ENCODE measurements at places on chromosomes 7 and 10.
A peak's percentile ranks its signal among the peaks of the same experiment; 100 is the strongest.

- no peak for DNase-seq
Observed at GRCh38 chr7:583410-584121, 63.9 kb upstream of the PDGFA start.

DNA sequence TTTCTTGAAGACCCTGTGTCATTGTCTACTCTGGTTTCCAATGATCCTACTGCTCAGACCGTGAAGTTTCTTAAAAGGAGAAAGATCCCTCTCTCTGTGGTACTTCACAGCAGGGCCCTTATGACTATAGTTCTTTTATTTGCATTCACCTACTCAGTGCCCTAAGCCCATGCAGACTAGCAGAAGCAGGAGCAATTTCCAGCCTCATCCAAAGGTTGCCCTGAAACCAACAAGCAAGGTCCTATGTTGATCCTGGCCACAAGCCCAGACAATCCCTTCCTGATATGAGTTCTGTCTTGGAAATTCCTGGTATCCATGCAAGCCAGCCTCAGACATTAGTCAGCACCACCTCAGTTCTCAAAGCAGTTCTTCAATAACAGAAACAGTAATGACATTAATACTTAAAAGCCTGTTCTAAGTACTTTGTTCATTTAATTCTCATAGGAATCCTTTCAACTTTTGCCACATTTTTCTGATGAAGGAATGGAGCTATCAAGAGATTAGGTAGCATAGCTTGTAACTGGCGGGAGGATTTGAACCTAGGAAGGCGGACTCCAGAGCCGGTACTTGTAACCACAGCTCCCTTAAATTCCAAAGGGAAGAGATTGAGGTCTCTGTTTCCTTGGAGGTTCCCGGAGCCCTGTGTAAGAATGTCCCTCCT, 58.1 kb upstream of the ST8SIA6 start:
- DNase-seq: no peak

GRCh38 chr10:97596101-97597082, 6.9 kb downstream of the C10orf62 start:
- DNase-seq: no peak

DNA sequence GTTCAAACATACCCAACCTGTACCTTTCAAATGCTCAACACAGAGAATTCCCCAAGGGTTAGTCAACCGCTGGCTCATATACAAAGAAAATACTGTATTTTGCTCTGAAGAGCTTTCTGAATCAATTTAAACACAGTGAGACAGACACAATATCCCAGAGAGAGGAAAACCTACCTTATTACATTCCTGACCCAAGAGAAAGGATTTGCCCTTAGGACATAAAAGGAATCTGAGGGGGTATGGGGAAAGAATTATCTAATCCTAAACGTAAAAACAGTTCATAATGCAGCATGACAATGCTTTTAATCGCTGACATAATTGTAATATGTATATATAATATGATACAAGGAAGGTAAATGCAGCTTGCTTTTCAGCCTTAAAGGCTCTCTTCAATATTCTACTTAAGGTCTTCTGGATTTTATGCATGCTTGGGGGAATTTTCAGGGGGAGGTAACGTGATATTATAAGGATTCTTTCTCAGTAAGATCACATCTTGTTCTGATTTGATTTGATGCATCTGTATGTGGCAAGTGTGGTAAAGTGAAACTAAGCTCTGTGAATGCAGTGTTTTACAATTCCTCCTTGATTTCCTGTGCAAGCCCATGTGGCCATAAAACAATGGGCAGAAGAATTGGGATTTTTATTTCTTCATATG, 240.5 kb downstream of the GLI3 start:
- no peak for DNase-seq

- DNase-seq: no peak
Observed at GRCh38 chr10:61486738-61487396, 33.7 kb upstream of the TMEM26 start.

GRCh38 chr10:74382663-74383062, 231.6 kb downstream of the ADK start:
- no peak for DNase-seq

DNA sequence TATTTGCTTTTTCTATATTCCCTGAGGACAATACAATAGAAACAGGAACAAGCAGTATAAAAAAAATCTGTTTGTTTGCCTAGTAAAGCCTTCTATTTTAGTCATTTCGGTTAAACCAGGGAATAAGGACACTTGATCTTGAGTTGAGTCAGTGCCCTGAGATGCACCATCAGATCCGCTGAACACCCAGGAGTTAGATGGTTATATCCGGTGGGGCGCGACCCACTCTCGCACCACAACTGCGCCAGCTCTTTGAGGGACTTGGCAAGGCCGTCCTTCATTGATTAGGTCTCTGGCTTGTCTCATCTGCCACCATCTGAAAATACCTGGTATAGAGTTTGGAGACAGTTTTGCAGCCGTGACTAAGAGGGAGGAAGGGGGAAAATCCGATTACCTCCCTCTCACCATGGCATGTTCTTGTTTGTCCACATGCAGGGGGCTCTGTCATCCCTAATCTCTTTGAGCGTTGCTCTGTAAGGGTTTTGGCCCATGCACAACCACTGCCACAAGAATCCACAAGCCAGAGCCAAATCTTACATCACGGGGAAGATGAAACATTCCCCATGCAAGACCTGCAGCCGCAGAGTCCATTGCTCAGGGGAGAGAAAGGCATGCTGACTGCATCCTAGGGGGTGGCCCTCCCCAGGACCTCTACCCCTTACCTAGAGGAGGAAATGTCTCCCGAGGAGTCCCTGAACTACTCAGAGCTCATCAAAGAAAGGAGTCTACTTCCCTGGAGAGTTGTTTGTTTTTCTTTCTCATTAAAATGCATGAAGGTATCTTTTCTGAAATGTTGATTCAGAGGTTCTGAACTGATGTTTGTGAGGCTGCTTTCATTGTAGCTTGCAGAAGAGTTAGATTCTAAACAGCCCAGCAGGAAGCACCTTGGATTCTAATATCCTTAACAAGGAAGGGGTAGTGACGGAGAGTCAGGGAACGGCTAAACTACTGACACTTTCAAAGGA, 101.6 kb upstream of the FAM171A1 start:
- DNase-seq: no peak

DNA sequence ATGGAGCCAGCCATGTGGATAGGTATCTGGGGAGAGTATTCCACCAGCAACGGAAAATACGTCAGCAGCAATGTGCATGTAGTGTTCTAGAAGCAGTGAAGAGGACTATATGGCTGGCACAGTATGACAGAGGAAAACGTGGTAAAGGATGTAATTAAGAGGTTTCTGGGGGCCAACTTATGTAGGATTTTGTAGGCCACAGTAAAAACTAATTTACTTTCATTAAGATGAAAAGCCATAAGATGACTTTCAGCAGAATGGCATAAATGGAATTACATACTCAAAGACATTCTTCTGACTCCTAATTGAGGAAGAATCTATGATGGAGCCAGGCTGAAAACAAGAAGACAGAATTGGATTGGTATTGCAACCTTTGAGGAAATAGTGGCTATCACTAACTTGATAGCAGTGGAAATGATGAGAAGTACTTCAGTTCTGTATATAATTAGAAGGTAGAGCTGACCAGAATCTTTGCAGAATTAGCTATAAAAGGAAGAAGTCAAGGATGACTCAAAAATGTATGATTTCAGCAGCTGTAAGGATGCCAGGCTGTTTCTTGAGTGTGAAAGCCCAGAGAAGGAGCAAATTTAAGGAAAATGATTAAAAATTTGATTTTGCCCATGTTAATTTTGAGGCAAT, 156.7 kb downstream of the MBL2 start:
- DNase-seq: no peak

- DNase-seq: no peak
Observed at GRCh38 chr7:132034748-132035416, 478.5 kb upstream of the PODXL start.

- DNase-seq: no peak
Observed at GRCh38 chr7:20964281-20964918, 177.7 kb upstream of the SP8 start.

DNA sequence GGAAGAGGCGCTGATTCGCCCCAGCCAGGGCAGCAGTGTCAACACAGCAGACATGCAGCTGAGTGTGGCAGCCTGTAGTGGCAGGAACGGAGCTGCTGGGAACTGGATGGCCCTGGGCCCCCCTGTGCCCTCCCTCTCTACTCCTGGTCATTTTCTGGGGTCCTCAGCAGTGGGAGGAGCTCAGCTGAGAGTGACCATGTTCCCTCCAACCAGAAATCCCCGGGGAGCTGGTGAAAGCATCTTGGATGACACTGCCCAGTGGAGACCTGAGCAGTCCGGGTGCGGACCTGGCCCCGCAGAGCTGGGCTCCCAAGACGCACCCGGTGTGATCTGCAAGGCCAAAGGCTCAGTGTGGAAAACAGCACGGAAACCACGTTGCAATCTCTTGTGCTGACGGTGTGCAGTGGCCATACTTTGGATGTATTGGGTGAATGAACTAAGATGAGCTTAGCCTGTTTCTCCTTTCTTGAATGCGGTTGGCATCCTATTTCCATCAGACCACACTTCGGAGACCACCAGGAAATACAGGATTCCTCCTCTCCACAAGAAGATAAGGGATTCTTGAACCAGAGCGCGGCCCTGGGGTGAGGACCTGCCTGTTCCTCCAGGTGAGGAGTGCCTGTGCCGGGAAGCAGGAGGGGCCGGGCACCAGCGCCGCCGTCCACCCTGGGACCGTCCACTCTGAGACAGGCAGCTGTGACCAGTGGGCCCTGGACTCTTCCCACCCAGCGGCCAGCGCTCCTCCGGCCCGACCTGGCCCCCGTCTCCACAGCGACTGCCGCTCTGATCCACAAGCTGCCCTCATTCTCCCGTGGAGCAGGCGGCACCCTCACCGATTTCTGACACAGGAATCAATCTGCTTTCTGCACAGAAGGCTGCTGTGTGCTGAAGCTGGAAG, 93.5 kb upstream of the DIP2C start:
- no peak for DNase-seq

DNA sequence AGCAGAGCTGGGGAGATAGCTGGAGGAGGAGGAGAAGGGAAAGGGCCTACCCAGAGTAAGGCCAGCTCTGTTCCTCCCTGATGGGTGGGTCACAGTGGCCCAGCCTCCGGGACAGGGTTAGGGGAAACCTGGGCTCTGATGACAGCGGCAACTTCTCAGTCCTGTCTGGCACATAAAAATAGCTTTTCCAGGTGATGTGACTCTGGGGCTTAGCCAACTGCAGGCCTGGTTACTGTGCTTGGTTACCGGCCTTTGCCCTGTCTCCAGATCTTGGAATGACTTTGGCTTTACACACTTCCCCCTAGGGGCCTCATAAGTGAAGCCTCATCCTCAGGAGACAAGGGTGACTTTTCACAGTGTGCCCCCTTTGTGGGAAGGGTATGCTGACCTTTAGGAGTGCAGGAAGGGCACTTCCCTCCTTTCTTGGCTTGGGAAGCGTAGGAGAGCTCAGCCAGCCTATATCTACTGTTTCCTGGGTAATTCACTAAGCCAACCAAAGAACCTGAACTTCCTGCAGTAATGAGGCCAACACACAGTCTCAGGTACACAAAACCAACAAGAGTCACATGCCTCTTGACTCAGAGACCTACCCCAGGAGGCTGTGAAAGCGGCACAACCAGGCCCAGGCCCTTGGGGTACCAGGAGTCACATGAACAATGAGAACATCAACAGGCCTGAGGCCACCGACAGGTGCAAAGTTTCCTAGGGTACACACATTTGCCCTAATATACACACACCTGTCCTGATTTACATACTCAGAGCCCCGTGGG, 11.7 kb upstream of the HILPDA start:
- DNase-seq: peak; percentile 56

GRCh38 chr7:95318501-95319100, 5.7 kb downstream of the PON1 start:
- no peak for DNase-seq

DNA sequence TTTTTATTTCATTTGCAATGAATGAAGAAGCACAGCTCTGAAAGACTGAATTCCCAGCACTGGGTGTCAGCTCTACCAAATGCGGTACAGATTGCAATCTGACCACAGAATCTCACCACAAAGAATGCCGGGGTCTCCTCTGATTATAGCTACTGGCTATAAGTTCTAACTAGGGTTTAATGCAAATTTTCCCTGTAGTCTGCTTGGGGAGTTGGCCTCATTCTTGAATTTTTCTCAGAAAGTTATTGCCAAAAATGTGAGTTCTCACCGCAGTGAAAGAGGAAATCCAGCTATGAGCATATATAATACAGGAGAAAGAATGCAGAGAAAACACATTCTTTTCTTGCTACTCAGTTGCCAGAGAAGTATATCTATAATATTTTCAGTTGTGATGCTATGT, 1255.7 kb upstream of the LRRTM3 start:
- no peak for DNase-seq

DNA sequence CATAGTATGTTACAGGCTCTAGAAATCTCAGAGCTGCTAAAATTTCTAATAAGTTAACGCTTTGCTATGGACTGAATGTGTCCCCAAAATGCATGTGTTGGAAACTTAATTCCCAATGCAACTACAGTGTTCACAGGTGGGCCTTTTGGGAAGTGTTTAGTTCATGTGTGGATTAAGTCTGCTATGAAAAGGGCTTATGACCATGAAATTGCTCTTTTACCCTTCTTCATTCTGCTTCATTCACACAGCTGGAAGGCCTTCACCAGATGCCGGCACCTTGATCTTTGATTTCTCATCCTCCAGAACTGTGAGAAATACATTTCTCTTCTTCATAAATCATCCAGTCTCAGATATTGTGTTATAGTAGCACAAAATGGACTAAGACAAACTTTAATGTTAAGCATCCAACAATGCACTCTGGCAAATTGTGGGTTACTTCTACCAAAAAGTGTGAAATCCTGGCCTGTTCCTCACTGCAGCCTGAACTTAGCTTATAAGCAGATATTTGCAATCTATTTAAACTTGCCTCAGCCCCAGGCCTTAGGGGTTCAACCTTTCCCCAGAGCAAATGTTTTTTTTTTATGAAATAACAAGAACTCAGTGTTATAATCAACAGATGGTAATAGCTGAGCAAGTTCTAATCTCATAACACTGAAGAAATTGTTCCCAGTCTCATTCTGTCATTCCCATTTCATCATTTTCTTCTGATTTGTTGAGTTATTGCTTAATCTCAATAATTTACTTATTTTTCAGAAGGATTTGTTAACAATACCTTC, 523.6 kb downstream of the KIF20B start:
- DNase-seq: no peak

DNA sequence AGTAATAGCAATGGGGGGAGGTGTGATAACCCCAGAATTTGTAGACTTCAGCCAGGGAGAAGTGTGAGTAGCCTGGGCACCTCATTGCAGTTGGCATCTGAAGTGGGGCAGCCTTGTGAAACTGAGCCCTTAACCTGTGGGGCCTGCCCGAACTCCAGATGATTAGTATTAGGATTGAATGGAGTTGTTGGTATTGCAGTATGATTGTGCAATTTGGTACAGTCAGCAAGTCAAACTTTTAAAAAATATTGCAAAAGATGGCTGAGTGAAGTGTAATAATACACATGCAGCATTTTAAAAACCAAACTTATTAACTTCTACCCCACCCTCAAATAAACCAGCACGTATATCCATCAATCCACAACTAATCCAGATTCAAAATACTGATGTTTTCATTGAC, 9.3 kb downstream of the RBM33 start:
- DNase-seq: no peak

DNA sequence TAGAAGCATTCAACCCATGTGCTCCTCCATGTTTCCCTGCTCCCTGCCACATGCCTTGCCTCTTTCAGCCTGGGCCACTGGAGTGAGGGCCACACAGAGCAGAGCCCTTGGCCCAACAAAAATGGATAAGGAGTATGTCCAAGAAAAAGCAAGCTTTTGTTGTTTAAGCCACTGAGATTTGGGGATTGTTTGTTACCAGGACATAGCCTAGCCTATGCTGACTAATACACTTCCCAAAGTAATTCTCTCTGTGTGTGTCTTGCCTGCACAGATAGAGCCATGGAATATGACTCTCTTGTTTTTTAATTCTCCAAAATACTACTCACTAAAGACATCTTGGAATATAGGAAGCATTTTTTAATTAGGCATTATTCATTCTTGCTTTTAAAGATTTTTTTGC, 13.5 kb upstream of the ITIH2 start:
- no peak for DNase-seq
